CD4-positive, alpha-beta T cell treated with Interferon alpha-2 for 1 hour (primary cell): ENCODE measurements at places on chromosomes 1 and 21.

GRCh38 chr1:234272656-234273312 is 100.5 kb upstream of the COA6 start:
- DNase-seq, result no peak

- DNase-seq, result no peak
These were observed 109.0 kb downstream of the UBE2U start for GRCh38 chr1:64312431-64312830.

DNA sequence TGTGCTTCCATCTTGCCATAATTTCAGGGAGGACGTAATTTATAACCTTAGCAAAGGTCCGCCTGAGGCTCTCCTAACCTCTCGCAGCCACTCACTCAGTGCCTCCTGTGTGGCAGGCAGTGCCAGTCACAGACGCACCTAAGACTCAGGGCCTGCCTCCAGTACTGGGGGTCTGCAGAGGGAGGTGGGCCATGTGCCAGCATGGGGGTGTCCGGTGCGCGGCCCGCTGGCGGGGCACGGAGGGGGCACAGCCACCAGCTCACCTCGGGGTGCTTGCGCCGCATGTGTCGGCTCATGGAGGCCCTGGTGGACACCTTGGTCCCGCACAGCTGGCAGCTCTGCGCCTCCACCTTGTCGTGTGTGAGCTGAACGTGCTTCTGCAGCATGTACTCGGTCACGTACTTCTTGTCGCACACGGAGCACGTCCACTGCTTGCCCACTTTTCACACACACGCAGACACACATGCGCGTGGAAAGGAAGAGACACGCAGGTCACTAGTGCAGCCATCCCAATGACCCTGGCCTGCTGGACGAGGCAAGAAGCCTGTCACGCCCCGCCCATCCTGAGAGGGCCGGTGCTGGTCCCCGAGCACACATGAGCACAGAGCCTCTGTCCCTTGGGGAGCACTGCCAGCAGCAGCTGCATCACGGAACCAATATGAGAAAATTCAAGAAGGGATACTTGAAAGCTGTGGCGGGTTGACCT is 43.2 kb upstream of the RIPK4 start:
- no peak for DNase-seq

- no peak for DNase-seq
These were observed 7.8 kb upstream of the OR14I1 start for GRCh38 chr1:248710305-248710900.

GRCh38 chr21:30718239-30718909 is at the start of gene KRTAP21-3:
KRTAP21-3 (minus strand) TSS chr21:30718777; CDS start chr21:30718759, 18 bp downstream.
- DNase-seq, result peak; percentile 8
